ENCODE measurements at places on chromosomes 6 and 20. TPM values are rescaled to one million over a fixed set of nuclear protein-coding genes. Genes with fewer than 3 reads are reported as not detected.

DNA sequence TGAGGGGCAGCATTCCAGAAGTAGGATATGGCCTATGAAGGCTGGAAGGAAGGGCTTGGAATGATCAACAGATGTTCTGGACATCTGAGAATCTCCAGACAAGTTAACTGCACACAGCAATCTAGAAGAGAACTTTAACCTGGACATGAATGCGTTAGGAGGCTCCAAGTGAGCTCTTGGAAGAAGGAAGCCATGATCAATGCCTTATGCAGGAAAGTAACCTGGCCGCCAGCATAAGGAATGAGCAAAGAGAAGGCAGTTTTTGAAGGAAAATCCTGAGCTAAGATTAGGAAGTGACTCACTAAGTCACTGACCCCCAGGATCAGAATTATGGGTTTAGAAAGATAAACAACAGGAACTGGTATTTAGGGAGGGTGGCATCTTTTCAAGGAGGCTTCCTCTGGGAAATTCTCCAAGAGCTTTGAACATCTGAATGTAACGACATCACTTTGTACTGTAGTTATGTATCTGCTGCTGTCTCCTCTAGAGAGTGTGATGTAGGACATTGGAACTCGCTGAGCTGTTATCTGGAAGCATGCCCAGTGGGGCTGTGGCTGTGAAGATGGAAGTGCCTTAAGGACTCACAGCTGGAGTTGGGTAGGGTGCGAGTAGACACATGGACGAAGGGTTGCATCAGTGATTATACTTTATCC, 236.8 kb downstream of the PACRG start:
- DNase-seq, result peak; percentile 12

ARG1 gene
- polyA plus RNA-seq, result not detected

MYO6 gene
- polyA plus RNA-seq, result 10.8 TPM

DNA sequence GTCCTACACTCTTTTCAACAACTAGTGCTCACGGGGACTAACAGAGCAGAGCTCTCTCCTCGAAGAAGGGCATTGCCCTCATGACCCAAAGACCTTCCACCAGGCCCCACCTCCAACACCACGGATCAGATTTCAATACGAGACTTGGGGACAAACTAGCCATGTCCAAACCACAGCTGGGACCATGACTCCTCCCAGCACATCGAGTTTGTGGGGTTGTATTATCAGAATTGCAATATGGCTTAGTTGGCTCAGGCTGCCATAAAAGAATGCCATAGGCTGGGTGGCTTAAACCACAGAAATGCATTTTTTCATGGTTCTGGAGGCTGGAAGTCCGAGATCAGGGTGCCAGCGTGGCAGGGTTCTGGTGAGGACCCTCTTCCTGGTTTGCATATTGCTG, 189.7 kb upstream of the PMEPA1 start:
- no peak for DNase-seq

GRCh38 chr6:45606831-45607400, 229.2 kb upstream of the SUPT3H start:
- DNase-seq, result no peak

- no peak for DNase-seq
These were observed 33.0 kb downstream of the METTL24 start for GRCh38 chr6:110325197-110325596.

ADGB gene
- not detected for polyA plus RNA-seq

SLC35D3 gene
- polyA plus RNA-seq, result not detected

GRCh38 chr20:59809630-59810448, 123.6 kb downstream of the SYCP2 start:
- no peak for DNase-seq

DNA sequence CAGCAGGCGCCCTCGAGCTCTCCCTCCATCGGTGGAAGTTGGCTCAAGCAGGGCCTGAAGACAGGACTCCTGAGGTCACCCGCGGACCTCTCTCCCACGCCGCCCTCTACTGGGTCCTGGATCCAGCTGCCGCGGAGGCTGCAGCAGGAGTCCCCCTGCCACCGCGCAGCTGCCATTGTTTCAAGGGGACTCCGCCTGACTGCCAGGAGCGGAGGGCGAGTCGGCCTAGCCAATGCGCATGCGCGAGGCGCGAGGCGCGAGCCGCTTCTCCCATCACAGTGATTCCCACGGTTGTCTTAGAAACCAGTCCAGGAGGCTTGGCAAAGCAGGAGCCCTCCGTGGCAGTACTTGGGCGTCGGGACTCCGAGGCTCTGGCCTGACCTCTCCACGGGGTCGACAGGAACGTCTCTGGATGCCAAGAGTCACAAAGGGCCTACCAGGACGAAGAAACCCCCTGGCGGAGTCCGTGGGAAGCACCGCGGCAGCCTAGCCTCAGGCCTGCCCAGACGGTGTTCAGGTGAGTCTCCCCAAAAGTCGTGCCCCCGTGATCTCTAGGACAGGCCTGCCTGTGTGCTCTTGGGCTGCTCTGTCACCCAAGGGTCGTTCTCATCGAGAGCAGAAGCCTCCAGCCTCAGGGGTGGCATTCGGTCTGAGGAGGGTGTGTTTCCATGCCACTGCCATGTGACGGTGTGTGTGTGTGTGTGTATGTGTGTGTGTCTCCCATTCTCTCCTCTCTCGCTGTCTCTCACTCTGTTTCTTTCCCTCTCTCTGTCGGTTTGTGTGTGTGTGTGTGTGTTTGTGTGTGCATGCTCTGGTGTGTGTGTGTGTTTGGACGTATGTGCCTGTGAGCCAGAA, 290.6 kb upstream of the ZNF337 start:
- peak; percentile 69 for DNase-seq

DNA sequence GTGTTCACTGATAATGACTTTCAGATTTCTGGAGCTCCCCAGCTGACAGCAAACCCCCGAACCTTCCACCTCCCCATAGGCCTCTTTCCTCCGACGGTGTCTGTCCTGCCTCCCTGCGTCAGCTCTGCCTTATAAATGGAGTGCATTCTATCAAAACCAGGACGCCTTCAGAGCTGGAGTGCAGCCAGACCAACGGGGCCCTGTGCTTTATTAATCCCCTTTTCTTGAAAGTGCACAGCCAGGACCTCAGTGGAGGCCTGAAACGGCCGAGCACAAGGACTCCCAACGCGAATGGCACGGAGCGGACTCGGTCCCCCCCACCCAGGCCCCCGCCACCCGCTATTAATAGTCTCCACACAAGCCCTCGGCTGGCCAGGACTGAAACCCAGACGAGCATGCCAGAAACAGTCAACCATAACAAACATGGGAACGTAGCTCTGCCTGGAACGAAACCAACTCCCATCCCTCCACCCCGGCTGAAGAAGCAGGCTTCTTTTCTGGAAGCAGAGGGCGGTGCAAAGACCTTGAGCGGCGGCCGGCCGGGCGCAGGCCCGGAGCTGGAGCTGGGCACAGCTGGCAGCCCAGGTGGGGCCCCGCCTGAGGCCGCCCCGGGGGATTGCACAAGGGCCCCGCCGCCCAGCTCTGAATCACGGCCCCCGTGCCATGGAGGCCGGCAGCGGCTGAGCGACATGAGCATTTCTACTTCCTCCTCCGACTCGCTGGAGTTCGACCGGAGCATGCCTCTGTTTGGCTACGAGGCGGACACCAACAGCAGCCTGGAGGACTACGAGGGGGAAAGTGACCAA, 42.3 kb upstream of the NAA20 start:
- peak; percentile 77 for DNase-seq

XKR7 gene
- not detected for polyA plus RNA-seq

METTL24 gene
- polyA plus RNA-seq, result not detected

DNA sequence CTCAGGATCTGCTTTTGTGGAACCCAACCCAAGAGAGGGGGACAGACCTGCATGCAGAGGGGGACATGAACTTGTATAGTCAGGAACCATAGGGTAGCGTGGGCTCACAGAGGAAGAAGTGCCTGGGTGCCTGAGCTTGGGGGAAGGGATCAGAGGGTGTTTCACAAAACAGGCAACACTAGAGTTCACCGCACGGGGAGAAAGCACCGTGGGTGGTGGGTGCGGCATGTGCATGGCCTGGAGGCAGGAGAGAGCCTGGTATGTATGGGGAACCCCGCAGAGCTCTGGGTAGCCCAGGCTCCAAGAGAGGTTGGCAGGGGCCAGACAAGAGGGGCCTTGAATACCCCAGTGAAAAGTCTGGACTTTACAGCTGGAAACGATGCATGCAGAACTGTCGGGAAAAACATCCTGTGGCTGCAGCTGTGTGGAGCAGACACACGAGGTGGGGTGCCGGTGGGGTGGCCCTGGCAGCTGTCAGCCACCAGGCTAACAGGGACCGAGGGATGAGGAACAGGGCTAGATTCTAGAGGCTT, 6.7 kb upstream of the EMILIN3 start:
- DNase-seq, result no peak

Data from A549 (cell line).